ENCODE measurements at places on chromosomes 5 and 9.

- DNase-seq: no peak
These were observed 52.0 kb downstream of the PTTG1 start for GRCh38 chr5:160473681-160474080.

GRCh38 chr5:125848751-125849150 lies 574.5 kb upstream of the GRAMD2B start:
- DNase-seq: no peak

DNA sequence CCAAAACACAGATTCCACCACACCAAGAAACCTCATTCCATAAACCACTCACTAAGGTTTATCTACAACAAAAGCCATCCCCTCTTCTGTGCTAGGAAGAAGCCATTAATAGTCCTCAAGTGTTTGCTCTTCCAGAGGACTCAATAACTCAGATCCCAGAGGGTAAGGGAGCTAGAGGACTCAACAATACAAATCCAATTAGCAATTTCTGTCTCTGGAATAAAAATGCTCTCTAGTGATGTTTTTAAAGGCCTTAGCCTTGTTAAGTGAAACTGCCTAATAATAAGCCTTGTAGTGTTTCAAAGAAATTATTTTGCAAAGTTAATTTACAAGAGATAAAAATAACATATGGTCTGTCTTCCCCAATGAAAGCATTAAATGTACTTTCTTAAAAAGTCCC lies 942.4 kb downstream of the CDH12 start:
- no peak for DNase-seq

- no peak for DNase-seq
These were observed 2.0 kb downstream of the BRD3 start for GRCh38 chr9:134065612-134066419.

- DNase-seq: no peak
These were observed 2.2 kb upstream of the SLIT3 start for GRCh38 chr5:169303119-169303515.

- DNase-seq: no peak
These were observed 49.2 kb upstream of the FBXL17 start for GRCh38 chr5:108430931-108431608.

DNA sequence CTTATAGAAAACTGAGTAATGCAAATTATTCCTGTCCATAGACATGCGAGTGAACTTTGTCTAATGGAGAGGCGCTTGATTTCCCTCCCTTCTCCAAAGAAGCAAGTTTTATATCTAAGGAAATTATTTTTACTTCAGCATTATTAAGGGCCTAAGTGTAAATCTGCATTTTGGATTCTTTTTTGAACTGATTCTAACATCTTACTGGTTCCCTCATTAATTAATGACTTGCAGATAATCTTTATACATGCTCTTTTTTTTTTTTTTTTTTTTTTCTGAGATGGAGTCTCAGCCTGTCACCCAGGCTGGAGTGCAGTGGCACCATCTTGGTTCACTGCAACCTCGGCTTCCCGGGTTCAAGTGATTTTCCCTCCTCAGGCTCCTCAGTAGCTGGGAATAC lies 209.5 kb downstream of the TLE4 start:
- no peak for DNase-seq

GRCh38 chr9:92760070-92760469 lies 4.6 kb downstream of the BICD2 start:
- peak; percentile 87 for DNase-seq

GRCh38 chr5:134714120-134714519 lies 24.2 kb upstream of the CAMLG start:
- no peak for DNase-seq

DNA sequence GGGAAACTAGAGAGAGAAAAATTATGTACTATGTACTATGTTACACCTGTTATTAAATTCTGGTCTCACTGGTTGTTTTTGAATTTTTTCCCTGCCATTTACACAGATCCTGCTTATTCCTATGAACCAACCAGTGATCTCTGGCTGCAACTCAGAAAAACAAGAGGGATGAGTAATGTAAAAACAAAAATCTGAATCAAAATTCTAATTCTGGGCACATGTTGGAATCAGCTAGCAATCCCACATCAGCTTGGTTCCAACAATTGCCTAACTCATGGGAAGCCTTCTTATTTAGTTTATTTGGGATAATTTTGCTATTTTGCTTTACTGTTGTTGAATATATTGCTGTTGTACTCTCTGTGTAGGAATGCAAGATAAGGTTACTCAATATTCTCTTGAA lies 78.3 kb downstream of the PLK2 start:
- DNase-seq: no peak

DNA sequence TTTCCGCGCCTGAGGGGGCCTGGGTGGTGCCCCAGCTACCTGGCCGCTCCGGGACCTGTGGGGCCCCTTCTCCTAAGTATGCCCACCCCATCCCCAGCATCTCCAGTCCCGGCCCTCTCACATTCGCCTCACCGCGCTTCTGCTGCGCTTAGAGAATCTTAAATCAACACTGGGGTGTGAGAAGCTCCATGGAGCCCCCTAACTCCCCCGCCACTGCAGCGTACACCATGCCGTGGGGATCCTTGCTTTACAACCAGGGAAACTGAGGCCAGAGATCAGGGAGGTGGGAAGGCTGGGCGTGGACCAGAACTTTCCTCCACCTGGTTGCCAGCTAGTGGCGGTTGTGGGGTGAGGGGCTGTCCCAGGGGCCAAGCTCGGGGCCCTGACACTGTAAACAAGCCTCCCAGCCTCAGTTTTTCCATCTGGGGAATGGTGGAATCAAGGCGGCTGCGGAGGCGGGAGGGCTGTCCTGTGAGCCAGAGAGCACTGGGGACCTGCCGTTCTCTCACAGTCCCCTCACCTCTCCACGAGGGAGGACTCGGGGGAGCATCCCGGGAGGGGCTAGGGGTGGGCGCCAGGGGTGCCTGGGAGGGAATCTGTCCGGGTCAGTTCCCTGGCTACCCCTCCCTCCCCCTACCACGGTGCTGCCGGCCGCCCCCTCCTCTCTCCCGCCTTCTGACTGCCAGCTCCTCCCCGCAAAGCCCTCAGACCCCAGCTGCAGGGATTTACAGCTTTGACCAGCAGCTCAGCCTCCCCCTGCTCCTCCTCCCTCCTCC lies 161.2 kb downstream of the C9orf50 start:
- no peak for DNase-seq

- no peak for DNase-seq
These were observed 535.8 kb downstream of the SPATA31D1 start for GRCh38 chr9:82524407-82524806.

- peak; percentile 79 for DNase-seq
These were observed 5.5 kb upstream of the DBN1 start for GRCh38 chr5:177478711-177479646.

DNA sequence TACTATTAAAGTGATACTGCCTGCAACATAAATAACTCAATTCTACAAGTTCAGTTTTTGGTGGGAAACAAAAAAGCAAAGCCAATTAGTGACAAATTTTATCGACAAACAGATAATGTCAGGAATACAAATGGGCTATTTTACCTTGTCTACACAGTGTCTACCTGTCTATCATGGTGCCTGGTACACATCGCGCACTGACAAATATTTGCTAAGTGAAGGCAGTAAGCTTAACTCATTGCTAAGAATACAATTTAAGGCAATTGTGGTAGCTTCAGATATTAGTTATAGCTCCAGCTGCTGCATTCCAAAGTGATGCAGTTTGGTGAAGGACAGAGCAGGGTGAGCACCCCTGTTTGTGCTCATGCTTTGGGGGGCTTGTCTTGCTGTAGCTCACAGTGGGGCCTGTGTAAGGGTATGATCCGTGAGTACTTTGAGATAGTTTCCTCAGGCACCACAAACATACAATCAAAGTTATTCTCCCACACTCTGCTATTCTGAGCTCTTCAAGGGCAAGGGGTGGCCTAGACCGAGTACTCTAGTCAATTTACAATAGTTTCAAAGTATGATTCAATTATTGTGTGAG lies 24.7 kb downstream of the ELL2 start:
- no peak for DNase-seq

GRCh38 chr5:175609526-175609925 lies 48.3 kb upstream of the HRH2 start:
- no peak for DNase-seq

DNA sequence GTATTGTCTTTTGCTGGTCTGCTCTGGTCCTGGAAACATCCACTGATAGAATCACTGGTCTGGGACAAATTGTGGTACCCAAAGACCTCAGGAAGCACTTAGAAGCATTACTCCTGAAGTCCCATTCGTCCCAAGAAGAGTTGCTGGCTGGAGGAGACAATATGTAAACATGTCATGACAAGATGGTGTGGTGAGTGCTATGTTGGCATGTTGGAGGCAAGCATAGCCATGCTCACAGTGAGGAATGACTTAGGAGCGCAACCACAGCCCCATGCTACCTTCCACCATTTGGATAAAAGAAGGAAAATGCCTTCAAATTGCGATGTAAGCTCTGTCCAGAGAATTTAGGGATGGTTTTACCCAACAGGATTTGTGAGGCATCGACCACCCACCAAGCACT lies 115.8 kb upstream of the STC2 start:
- DNase-seq: no peak

DNA sequence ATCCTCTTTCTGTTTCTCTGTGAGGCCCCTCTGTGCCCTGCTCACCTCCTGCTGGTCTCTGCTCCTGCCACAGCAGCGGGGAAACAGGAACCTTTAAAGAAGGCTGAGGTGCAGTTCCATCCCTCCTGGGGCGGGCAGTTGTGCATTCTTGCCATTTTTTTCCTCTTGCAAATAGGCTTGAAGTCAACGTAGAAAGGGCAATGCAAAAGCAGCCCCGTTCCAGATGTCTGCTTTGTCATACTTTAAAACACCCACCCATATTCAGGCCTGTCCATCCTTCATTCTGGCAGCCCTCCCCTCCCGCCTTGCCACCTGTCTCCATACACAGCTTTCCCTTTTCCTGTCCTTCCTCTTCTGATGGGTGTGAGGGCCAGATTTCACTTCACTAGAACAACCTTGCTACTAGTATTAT lies 65.4 kb upstream of the KLF9 start:
- no peak for DNase-seq

DNA sequence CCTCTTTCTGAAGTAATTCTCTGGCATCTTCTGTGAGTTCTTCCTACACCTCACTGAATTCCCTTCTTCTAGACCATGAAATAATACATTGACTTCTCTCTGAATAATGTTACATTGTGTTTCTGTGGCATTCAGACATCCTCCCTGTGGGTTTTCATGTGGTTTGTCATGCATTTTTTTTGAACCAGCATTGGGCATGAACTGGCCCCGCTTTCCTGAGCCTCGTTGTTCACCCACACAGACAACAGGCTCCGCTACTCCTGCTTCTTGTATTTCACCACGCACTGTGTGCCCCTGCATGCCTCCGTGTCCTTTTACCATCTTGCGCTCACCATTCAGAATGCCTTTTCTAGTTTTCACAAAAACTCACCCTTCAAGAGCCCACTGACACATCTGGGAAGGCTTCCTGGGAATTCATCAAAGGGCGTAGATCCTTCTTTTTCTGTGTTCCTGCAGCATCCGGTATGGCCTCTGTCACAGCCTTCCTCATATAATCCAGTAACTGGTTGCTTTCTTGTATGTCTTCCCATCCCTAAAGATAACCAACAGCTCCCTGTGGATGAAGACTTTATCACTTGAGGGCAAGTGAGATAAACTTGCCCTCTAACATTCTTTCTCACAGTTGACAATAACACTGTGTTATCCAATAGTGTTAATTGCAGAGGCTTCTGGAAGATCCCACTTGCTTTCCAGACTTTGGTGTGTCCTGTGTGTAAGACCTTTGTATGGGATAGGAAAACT lies 51.5 kb upstream of the ADAMTSL1 start:
- DNase-seq: no peak

DNA sequence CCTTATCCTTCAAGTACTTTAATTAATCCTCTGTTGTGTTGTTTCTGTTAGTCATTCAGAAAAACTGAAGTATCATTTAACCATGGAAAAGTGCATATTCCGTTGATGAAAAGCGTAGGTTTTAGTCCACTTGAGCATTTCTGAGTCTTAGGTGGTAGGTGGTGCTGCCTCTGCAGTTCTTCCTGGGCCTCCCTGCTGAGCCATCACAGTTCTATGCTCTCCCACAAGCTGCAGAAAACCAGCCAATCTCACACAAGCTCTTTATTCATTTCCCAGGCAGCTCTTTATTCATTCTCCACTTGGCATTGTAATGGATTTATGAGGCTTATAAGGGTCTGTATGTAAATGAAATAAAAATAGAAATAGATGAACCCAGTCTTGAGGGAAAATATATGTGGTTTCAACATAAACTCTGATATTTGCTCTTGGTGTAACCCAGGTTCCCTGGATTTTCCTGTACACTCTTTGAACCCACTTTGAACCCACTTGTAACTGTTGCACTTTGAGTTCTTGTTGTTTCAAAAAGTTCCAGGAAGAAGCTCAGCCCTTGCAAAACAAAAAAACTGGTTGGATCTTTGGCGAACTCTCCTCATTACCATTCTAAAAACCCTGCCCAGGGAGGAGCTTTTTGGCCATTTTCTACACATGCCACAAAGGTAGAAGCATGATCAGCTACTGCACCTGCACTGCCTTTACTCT lies 56.0 kb downstream of the ZNF510 start:
- no peak for DNase-seq

GRCh38 chr5:150143350-150144245 lies 12.0 kb downstream of the PDGFRB start:
- DNase-seq: peak; percentile 82

DNA sequence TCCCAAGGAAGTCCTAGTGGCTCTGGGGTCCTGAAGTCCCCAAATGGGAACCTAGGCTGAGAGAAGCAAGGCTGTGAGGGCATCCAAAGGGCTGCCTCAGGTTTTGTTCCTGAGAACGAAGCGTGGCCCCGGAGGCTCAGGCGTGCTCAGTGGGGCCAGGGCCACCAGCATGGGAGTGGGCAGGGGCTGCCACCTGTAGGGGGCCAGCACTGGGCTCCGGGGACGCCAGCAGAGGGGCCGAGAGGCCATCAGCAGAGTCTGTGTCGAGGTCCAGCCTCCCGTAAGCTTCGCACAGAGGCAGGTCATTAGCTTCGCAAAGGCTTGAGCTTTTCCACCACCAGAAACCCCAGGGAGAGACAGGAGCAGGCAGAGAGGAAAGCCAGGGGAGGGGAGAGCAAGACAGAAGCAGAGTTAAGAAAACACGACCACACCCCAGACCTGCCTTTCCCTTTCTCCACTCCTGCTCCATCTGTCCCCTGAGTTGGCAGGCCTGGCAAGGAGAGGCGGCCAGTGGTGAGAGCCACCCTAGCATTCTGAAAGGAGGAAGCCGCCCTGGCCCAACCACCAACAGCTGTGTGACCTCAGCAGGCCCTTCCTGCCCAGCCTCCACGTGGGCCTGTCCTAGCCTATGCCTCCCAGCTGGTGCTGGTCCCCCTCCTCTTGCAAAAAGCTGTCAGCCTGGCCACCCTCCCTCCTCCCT lies 5.5 kb upstream of the SURF6 start:
- DNase-seq: peak; percentile 71

DNA sequence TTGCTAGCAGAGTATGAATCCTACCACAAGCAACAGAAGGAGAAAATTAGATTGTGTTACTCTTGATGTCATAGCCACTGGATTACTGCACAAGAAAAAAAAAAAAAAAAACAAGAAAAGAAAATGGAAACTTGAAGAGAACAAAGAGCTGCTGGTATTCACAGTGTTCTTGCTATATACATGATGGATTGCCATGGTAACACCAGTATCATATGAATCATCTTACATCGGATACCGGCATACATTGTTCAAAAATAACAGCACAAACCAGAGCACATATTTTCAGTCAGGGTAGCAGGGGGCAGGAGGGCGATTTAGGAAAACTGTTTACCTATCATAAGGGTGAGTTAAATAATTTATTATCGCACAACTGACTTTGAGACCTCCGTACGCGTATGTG lies 472.9 kb downstream of the PDE4D start:
- no peak for DNase-seq
